ENCODE measurements at places on chromosomes 2 and 18. TPM values are rescaled to one million over a fixed set of nuclear protein-coding genes. Genes with fewer than 3 reads are reported as not detected.

Gene FBLN7
- total RNA-seq, result 25.4 TPM

Gene AQP4
- total RNA-seq, result not detected

Gene MAP2
- 0.33 TPM for total RNA-seq

Gene C2orf66
- total RNA-seq, result 0.53 TPM

Gene GALNT13
- not detected for total RNA-seq

Measured in activated naive CD4-positive, alpha-beta T cell treated with anti-CD3 and anti-CD28 coated beads, Interleukin-2, amount 50 U/mL, for 72 hours (primary cell).